ENCODE measurements at places on chromosomes 16 and 17. TPM values are rescaled to one million over a fixed set of nuclear protein-coding genes. Genes with fewer than 3 reads are reported as not detected.

GRCh38 chr17:56597495-56597990 lies 4.0 kb downstream of the NOG start:
- DNase-seq: peak; percentile 59

- DNase-seq: no peak
These were observed 9.0 kb downstream of the TAT start for GRCh38 chr16:71567931-71568330.

Gene ABI3
- 5.7 TPM for total RNA-seq

Gene SYNGR3
- total RNA-seq: 1.0 TPM

DNA sequence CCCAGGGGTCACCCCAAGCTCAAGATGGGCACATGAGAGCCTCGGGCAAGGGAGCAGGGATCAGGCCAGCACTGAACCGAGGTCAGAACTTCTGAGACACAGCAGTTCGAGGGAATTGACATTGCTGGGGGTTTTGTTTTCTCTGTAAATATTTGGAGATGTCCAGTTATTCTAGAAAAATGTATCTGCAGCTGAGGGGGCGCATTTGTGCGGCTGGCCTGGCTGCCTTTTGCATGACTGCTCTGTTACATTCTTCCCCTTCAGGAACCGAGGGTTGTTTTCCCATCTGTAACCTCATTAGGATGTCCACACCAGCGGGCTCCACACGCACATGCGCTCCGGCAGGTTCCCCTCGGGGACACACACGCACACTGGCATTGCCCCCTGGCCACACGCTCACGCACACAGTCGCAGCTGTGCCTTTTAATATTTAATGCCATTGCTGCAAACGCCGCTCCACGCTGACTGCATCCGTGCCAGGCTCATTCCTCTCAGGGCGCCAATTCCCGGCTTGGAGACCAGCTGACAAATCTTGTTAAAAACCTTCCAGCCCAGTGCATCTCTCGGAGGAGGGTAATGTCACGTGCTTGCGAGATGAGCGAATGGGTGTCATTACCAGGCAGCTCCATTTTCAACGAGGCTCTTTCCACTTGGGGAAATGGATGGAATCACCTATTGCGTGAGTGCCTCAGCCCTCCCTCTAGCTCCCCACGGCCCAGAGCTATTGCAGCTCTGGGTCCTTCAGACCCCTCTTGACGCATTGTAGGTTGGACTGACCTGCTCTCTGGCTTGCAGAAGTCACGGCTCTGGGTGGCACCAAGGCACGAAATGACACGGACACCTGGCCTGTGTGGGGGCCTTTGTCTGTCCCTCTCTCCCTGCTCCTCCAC lies 13.1 kb downstream of the CCR7 start:
- DNase-seq: peak; percentile 75
